ENCODE measurements at places on chromosomes 5 and 9.

GRCh38 chr5:72920690-72921502 is 34.9 kb upstream of the FCHO2 start:
- ATAC-seq, result no peak

- ATAC-seq, result no peak
These were observed 95.6 kb downstream of the NR6A1 start for GRCh38 chr9:124675261-124676158.

GRCh38 chr9:107190936-107191290 is 92.2 kb upstream of the RAD23B start:
- ATAC-seq, result no peak

- no peak for ATAC-seq
These were observed 373.3 kb upstream of the KLF4 start for GRCh38 chr9:107862881-107863280.

All from activated CD4-positive, CD25-positive, alpha-beta regulatory T cell treated with anti-CD3 and anti-CD28 coated beads, Interleukin-2, amount 50 U/mL, for 24 hours (primary cell).